ENCODE measurements at places on chromosomes 7 and 10.
A peak's percentile ranks its signal among the peaks of the same experiment; 100 is the strongest.

GRCh38 chr7:19079066-19079465, 38.4 kb downstream of the TWIST1 start:
- DNase-seq: no peak

GRCh38 chr7:3272691-3273141, 28.3 kb upstream of the SDK1 start:
- DNase-seq: no peak

DNA sequence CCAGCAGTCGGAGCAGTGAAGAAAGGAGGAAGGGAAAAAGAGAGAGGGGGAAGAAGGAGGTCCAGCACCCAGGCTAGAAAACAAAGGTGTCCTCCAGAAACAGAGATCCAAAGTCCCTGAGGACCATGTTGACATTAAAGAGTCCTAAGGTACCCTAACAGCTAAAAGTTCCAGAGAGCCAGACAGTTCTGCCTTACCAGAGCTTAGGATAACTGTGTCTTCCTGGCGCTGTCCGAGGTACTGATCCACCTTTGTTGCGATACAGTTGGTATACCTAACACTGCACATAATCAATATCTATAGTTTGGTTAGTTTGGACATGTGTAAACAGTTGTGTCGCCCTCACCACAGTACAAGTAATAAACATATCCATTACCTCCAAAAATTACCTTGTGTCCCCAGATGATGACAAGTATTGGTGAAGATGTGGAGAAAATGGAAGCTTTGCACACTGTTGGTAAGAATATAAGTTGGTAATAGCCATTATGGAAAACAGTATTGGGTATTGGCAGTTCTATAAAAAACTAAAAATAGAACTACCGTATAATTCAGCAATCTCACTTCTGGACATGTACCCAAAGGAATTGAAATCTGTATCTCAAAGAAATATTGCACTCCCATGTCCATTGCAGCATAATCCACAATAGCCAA, 59.8 kb downstream of the GRID1 start:
- DNase-seq: peak; percentile 53

- no peak for DNase-seq
Observed at GRCh38 chr7:135334830-135335543, 101.3 kb downstream of the STRA8 start.

DNA sequence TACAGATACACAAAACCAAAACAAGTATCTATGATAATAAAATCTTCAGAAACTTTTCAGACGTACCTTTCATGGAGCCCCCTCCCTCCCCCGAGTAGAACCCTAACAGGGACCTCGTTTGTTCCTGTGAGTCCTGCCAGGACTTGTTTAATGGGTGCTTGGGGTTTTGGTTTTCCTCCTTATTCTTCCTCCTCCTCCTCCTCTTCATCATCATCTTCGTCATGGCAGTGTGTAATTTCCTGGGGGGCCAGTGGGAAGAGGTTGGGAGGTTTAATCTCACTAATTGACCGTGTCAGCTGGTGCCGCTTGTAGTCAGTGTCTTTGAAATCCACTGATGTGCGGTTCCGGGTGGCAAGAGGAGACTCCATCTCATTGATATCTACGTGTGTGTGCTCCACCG, 103.6 kb downstream of the NT5C2 start:
- DNase-seq: no peak

DNA sequence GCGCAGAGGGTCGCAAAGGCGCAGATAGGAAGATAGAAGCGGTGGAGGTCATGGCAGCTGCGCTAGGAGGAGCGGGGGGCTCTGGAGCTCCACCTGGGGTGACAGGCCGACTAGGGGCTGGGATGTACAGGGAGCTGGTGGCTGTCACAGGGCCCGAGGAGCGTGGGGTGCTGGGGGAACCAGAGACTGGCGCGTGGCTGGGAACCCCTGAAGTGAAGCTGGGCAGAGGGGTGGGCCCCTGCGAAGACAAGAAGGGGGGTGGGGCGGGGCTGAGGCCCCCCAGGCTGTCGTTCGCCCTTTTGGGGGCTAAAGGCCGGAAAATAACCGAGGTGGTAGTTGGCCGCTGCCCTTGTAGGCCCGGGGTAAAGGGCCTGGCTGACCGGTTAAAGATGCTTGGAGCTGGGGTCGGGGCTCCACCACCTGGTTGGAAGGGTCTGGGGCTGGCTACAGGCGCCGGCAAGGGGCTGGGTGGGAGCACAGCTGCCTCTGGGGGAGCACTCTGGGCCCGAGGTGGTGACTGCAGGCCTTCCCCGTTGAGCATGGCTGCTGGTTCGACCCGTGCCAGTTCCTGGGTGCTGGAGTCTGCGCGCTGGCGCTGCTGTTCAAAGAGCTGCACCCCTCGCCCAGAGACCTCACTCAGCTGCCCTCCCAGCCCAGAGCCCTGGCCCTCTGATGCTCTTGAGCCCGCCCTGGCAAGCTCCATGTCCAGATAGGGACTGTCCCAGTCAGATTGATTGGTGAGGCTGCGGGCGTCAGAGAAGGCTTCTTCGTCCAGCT, 6.8 kb upstream of the MYOZ1 start:
- DNase-seq: no peak

- DNase-seq: no peak
Observed at GRCh38 chr7:142906643-142907042, 21.1 kb upstream of the TRPV6 start.

GRCh38 chr7:44847920-44848634, at the start of gene H2AZ2:
Gene H2AZ2 (minus strand): TSS chr7:44848087. CDS start chr7:44847971, 116 bp downstream.
- peak; percentile 99 for DNase-seq

DNA sequence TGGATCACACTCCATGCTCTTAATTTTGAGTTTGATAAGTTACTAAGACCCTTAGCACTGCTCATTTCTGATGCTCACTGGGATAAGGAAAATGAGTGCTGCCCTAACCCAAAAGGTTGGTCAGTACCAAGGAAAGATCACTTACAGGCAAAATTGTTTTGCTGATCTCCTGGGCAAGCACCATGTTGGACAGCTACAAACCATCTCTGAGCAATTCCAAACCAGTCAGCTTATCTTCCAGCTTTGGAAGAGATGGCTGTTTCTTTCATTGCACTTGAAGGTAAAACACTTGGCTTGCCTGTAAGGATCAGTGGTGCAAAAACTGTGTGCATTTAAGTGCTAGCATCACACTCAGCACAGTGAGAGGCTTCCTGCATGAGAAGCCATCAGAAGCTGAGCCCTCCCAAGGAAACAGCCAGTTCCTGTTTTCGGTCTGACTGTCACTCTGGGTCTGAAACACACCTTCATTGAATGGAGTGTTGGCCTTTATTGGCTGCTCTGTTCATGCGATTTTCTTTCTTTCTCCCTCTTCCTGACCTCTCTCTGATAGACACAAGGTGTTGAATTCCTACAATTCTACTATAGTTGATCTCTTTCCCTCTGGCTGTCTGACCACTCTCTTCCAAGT, 126.4 kb upstream of the GHITM start:
- no peak for DNase-seq

DNA sequence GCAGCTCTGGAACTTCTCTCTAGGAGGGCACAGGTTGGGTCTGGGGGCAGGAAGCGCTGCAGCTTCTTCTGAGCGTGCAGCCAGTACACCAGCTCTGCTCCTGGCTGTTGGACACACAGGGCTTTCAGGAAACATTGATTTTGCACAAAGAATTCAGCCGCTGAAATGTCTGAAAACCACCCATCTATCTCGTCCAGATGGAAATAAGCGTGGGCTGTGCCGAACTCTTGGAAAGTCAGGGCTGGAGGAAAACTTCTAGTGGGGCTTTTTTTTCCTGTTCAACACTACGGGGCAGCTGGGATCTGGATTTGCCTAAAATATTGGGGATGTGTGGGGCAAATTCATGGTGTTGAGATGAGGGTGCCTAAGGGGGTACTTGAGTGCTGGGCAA, 31.2 kb downstream of the PALD1 start:
- DNase-seq: no peak

DNA sequence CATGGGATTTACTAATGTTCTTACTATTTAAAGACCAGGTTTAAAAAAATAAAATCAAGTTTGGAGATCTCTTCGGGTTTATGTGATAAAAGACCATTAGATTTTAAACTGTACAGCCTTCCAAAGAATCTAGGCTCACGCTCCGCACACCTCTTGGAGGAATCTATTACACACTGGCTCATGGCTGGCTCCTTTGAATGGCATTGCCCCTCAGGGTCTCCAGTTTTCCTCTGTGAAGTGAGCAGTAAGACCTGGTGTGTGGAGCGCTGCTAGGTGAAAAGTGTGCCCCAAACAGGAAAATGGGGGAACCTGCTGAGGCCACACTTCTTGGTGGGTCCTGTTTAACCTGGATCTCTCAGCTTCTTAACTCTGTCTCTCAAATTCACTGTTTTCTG, 142.3 kb downstream of the KAT6B start:
- no peak for DNase-seq

DNA sequence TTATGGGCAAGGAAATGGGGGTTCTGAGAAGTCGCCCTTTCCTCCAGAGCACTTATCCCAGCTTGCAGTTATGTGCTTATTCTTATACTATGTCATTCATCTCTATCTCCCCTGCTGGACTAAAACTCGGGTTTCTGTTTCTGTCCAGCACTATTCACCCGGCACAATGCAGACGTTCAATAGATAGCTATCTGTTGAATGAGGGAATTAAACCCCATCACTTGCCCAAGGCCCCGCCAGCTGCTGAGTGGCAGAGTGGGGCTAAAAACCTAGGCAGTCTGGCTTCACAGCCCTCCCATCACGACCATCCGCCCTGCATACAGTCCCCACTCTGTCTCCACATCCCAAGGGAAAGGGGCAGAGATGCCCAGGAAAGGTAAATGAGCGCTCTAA, 5.4 kb downstream of the SLIT1 start:
- no peak for DNase-seq

DNA sequence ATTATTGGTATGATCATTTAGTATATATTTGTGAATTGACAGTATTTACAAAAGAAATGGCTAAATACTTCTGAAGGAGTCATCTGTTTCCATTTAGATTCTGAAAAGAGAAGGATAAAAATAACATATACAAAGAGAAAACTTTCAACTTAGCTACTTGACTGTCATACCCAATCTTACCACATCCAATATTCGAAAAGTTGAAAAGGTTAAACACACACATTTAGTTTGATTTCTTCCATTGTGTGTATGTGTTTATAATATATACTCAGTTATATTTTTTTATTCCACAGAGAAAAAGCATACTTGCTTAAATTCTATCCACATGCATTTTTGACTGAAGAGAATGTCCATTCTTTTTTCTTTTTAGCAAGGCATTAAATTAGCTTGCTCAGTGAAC, 470.7 kb downstream of the TFEC start:
- no peak for DNase-seq

DNA sequence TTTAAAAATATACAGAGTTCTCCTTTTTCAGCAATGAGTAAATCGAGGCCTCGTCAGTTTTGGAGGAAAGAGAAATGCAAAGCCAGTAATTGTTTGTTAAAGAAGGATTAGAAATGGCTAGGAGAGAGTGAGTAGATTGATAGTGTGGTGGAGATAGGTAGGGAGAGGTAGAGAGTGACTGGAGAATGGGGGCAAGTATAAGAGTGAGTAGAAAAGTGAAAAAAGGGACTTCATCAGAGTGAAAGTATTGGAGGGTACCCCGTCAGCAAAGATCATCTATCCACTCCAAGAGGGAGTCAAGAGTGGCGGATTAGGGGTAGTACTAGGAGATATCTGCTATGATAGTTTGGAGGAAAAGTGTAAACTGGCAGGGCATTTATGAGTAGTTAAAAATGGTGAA, 9.2 kb upstream of the ANKRD2 start:
- no peak for DNase-seq

GRCh38 chr7:98252425-98253054, 508 bp upstream of the TECPR1 start:
- DNase-seq: no peak

DNA sequence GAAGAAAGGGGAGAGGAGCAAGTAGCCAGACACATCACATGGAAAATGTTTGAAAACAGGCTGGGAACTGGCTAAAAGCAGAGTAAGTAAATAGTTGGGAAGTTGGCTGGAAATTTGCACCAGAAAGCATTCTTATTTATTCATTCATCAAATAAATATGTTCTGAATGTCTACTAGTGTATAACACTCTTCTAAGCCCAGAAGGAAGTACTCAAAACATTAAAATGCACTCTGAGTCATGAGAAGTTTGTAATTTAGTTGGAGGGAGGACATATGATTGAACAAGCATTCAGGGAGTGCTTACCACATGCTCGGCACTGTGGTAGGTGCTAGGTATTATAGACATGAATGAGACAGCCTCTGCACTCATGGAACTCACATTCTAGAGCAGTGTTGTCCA, 37.0 kb upstream of the CNNM1 start:
- no peak for DNase-seq

- no peak for DNase-seq
Observed at GRCh38 chr7:116578526-116578925, 53.7 kb downstream of the CAV1 start.

- DNase-seq: no peak
Observed at GRCh38 chr10:64571056-64571455, 1049.9 kb downstream of the REEP3 start.

DNA sequence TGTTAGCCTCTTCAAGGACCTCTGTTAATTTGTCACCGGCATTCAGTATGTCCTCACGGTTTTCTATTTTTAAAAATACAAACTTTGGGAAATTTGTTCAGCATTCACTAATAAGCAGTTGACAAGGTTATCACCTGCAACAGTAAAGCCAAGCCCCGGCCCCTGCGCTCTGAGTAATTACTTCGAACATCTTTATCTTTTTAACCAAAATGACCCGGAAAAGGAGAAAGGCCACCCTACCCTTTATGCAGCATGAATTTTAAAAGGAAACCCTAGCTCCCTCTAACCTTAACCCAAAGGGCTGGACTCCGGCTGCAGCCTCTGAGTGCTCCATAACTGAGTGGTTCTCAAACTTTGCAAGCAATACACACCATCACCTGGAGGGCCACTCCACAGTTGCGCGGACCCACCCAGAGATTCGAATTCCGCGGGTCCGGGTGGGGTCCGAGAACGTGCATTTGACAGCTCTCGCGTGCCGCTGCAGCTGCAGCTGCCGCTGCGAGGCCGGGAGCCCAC, 940 bp downstream of the NSMCE4A start:
- no peak for DNase-seq

- no peak for DNase-seq
Observed at GRCh38 chr7:116957874-116958273, 4.6 kb downstream of the ST7 start.

DNA sequence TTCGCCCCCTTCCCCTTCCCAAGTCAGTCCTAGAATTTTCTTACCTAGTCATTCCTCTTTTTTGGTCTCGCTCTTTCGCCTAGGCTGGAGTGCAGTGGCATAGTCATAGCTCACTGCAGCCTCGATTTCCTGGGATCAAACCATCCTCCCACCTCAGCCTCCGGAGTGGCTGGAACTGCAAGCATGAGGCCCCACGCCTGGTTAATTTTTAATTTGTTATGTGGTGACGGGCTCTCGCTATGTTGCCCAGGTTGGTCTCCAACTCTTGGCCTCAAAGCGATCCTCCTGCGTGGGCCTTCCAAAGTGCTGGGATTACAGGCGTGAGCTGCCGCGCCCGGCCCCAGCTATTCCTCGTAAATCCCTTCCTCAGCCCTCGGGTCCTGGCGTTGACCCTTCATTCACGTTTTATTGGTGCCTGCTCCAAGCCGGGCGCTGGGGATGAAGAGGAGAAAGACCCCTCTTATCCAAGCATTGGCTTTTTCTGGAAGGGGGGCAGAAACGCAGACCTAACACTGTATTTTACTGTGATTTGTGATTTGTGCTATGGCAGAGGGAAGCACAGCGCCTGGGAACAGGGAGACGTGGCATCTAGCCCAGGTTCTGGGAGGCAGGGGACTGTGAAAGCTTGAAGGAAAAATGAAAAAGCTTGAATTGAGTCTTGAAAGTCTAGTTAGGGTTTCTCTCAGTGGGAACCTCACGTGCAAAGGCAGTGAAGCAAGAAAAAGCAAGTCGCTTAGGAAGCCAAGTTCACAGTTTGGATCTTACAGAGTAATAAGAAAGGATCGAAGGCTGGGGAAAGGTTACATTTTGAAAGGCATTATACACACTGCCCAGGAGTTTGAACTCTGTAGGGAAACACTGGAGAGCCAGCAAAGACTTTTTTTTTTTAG, 516 bp downstream of the ZNHIT1 start:
- no peak for DNase-seq
